ENCODE measurements at places on chromosomes 1 and 21. TPM values are rescaled to one million over a fixed set of nuclear protein-coding genes. Genes with fewer than 3 reads are reported as not detected.

DNA sequence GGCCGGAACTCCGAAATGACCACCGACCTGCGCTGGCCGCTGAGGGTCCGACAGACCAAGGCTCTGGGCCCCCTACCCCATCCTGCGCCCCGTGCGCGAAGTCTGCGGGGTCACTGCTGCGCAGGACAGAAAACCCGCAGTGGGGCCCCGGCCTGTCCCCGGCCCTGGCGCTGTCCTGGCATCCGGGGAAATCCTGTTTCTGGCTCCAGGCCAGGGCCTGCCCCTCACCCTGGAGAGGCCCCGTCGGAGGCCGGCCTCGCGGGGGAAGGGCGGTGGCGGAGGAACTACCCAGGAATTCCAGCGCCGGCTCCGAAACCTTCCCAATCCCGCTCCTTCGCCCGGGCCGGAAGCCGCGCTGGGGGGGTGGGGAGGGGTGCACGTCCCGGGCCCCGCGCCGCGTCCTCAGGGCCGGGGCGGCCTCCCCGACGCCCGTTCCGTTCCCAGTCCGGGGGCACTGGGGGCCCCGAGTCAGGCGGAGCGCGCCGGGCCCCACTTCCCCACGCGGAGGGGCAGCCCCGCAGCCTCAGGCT is 77.0 kb downstream of the MORN1 start:
- H3K4me3 ChIP-seq = peak overlapping the region; percentile 53
- DNase-seq = no peak
- H3K36me3 ChIP-seq = peaks cover 8% of the 10 kb centered on the region
- no peaks in the 10 kb centered on the region for H3K27me3 ChIP-seq

DNA sequence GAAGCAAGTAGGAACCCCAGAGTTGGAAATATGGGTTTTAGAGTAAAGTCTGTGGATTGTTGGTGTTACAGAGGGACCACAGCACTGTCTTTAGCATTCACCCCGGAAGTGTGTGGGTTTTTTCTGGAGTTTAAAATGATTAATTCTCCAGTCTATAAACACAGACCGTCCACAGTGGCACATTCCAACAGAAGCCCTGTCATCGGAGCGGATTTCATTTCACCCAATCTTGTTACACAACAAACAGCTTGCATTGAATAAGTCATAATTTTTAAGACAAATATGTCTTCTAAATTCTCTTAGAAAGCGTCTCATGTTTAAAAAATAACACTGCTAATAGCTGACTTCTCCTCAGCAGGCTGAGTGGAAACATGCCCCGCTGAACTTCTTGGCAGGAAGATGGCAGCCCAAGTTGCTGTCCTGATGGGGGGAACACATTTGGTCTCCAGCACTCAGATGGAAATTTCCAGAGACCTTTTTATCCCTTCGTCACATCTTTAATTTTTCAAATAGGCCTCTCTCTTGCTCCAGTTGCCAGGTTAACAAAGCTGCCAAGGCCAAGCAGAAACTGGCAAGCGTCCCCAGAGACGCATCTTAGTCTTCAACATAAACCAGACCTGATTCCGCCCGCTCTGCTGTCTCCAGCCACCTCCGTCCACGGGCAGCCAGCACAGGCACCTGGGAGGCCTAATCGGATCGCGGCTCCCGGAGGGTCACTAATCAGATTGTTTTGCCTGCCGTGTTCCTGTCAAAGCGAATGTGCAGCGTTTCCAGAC is 28.8 kb upstream of the SLC19A1 start:
- H3K4me1 ChIP-seq = no peaks in the 10 kb centered on the region
- peaks cover 17% of the 10 kb centered on the region for H3K27me3 ChIP-seq

- H3K4me3 ChIP-seq = no peak overlapping the region
- no peak overlapping the region for H3K27ac ChIP-seq
- H3K4me1 ChIP-seq = peaks cover 17% of the 10 kb centered on the region
- peaks cover 21% of the 10 kb centered on the region for H3K27me3 ChIP-seq
- no peak for DNase-seq
Measured at GRCh38 chr1:109237512-109237911, 11.8 kb upstream of the CELSR2 start.

- no peaks in the 10 kb centered on the region for H3K36me3 ChIP-seq
- H3K27me3 ChIP-seq = no peaks in the 10 kb centered on the region
- no peak overlapping the region for H3K4me3 ChIP-seq
- H3K27ac ChIP-seq = no peak overlapping the region
Measured at GRCh38 chr1:68401506-68401905, 48.2 kb downstream of the RPE65 start.

DNA sequence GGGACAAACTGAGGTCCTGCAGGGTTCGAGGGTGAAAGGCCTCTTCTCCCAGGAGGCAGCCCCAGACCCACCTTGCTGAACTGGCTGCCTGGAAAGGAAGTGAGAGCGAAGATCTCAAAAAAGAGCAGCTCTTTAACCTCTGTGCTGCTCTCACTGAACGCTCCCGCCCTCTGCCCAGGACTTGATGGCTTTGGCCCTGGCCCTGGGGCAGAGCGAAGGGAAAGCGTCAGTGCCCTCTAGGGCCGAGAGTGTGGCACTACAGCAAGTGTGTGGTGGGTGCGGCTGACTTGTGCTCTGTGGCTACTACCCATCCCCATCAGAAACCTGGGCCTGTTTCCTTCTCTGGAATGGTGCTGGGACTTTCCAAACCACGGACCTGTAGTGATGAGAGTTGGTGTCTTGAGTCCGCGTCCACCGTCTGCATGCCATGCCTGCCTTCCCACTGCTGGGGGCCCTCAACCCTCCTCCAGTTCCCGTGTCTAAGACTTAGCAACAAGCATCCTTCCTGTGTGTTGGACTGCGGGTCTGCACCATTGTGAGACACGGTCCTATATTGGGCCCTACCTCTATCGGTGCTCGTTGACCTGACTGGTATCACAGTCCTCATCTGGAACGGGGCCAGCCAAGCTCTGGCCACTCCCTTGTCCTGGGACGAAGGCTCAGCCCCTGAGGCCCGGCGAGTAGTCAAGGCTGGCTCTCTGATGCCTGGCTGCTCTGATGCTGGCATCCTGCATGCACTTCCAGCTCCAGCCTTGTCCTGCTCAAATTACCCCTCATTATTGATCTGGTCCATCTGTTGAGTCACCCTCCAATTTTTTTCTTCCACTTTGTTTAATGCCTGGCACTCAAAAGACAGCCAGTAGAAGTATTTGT is 180.3 kb downstream of the DISC1 start:
- no peak for DNase-seq
- no peaks in the 10 kb centered on the region for H3K27me3 ChIP-seq
- no peak overlapping the region for H3K27ac ChIP-seq
- H3K4me1 ChIP-seq = peaks cover 26% of the 10 kb centered on the region

- H3K4me1 ChIP-seq = no peaks in the 10 kb centered on the region
- DNase-seq = no peak
- no peak overlapping the region for H3K4me3 ChIP-seq
- no peaks in the 10 kb centered on the region for H3K36me3 ChIP-seq
Measured at GRCh38 chr1:239547987-239548386, 161.6 kb downstream of the CHRM3 start.

GRCh38 chr1:79614106-79614505 is 607.6 kb upstream of the ADGRL4 start:
- no peak overlapping the region for H3K4me3 ChIP-seq
- H3K27ac ChIP-seq = no peak overlapping the region
- H3K36me3 ChIP-seq = no peaks in the 10 kb centered on the region
- no peaks in the 10 kb centered on the region for H3K4me1 ChIP-seq
- H3K27me3 ChIP-seq = no peaks in the 10 kb centered on the region

DNA sequence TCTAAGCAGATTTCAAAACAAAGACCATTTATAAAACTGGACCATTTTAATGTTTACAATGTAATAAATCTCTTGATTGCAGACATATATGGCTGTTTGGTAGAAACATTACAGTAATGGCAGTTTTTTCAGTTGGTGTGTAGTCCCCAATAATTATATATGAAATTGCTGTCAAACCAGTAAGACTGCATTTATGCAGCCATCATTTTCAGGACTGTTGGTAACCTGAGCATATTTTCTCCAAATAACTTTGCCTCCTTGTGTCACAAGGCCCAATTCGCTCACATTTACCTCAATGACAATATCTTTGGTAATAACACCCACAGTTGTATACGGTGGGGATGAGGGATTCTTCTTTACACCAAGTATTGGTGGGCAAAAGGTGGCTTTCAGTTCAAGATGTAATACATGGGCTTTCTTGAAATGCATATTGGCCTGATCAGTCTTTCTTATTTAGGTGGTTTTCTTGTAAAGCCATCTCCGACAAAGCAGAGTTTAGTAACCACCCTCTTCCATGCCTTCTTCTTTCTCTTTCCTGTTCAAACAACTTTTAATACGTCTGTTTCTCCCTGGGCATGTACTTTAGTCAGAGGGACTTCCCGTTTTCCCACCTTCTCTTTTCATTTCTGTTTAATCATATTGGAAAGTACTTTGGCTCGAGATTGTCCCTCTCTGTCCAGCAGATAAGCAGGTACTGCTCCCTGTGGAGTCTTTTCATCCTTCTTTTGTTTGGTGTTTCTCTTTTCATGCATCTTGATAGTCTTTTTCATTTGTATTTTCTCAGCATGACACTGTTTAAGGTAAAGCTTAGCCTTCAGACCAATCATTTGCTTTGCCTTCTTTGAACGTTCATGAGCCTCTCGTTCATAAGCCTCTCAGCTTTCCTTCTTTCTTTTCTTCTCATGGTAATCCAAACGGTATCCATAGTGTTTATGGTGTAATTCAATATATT is 30.4 kb downstream of the ATP2B4 start:
- H3K4me3 ChIP-seq = no peak overlapping the region
- no peaks in the 10 kb centered on the region for H3K36me3 ChIP-seq
- DNase-seq = no peak
- no peaks in the 10 kb centered on the region for H3K27me3 ChIP-seq
- H3K4me1 ChIP-seq = peaks cover 10% of the 10 kb centered on the region

- no peak overlapping the region for H3K4me3 ChIP-seq
- H3K27ac ChIP-seq = no peak overlapping the region
- H3K27me3 ChIP-seq = no peaks in the 10 kb centered on the region
Measured at GRCh38 chr1:97120806-97121205, 399.2 kb downstream of the PTBP2 start.

GRCh38 chr1:53733975-53734649 is 4.9 kb downstream of the GLIS1 start:
- no peak overlapping the region for H3K4me3 ChIP-seq
- H3K27ac ChIP-seq = no peak overlapping the region
- peaks cover 18% of the 10 kb centered on the region for H3K4me1 ChIP-seq
- DNase-seq = no peak
- H3K27me3 ChIP-seq = peaks cover 27% of the 10 kb centered on the region

- no peak for DNase-seq
- H3K36me3 ChIP-seq = no peaks in the 10 kb centered on the region
- no peak overlapping the region for H3K4me3 ChIP-seq
- H3K4me1 ChIP-seq = no peaks in the 10 kb centered on the region
- H3K27ac ChIP-seq = no peak overlapping the region
- H3K27me3 ChIP-seq = no peaks in the 10 kb centered on the region
Measured at GRCh38 chr1:218209351-218209861, 75.7 kb upstream of the RRP15 start.

DNA sequence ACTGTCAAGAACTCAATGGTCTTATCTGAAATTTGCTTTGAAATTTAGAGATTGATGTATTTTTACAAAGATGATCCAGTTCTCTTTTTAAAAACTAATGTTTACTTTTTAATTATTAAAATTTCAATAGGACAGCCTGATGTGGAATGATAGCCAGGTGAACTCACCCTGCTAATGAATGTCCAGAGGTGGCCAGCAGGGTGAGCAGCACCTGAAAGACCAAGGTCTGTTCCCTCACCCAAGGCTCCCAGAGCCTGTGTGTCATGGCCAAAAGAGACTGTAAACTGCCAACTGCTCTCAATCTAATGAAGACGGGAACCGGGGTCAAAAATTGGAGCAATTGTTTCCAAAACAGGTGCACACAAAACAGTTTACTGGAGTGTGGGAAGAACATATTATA is 340.4 kb downstream of the DISC1 start:
- DNase-seq = no peak
- H3K4me3 ChIP-seq = no peak overlapping the region
- no peak overlapping the region for H3K27ac ChIP-seq

DNA sequence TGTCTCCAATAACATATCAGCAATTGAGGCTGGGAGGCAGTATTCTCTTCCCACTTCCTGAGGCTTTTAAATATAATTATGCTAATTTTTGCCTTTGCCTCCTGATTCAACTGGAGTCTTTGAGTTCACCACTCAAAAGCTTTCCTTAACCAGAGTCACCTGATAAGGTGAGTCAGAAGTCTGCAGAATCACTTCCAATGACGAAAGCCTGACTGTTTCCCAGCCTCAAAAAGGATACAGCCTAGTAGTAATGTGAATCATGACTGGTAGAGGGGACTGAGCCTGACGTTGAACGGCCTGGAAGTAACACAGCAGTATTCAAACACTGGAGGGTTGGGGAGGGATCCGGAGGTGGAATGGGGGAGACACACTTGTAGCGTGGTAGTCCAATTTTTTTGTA is 10.4 kb upstream of the MRPL9 start:
- DNase-seq = no peak
- no peak overlapping the region for H3K4me3 ChIP-seq
- H3K36me3 ChIP-seq = peaks cover 33% of the 10 kb centered on the region
- no peaks in the 10 kb centered on the region for H3K4me1 ChIP-seq
- H3K27ac ChIP-seq = no peak overlapping the region

Gene HJV
- 0.10 TPM for polyA plus RNA-seq

Gene BNIPL
- 9.7 TPM for polyA plus RNA-seq

Gene CSDE1
- polyA plus RNA-seq = 398 TPM

Gene TRNP1
- 3.4 TPM for polyA plus RNA-seq

Gene CSF3R
- polyA plus RNA-seq = 11.3 TPM

Gene LCE1C
- polyA plus RNA-seq = not detected

Gene C8B
- polyA plus RNA-seq = not detected

Measured in left lung (tissue), 14 donors.